ENCODE measurements at places on chromosomes 6 and 20. TPM values are rescaled to one million over a fixed set of nuclear protein-coding genes. Genes with fewer than 3 reads are reported as not detected.

The FAM184A gene
- 0.83 TPM for total RNA-seq

The RIPPLY2 gene
- total RNA-seq: not detected

The COL11A2 gene
- total RNA-seq: 0.05 TPM

The MYCT1 gene
- 0.75 TPM for total RNA-seq

The TRIM31 gene
- total RNA-seq: not detected

The HSPA12B gene
- total RNA-seq: 1.1 TPM

The BMP5 gene
- total RNA-seq: not detected

The TSPO2 gene
- not detected for total RNA-seq

The ZNF133 gene
- 7.9 TPM for total RNA-seq

The OR14J1 gene
- total RNA-seq: not detected

The PM20D2 gene
- total RNA-seq: 1.6 TPM

The TREM1 gene
- 1.7 TPM for total RNA-seq

The ERVFRD-1 gene
- not detected for total RNA-seq

The RAET1L gene
- total RNA-seq: not detected

The WFDC12 gene
- total RNA-seq: not detected

The UNC5CL gene
- not detected for total RNA-seq

The MEP1A gene
- total RNA-seq: not detected

The WDR27 gene
- 8.5 TPM for total RNA-seq

The BNIP5 gene
- total RNA-seq: not detected

The KHDC1 gene
- total RNA-seq: 3.5 TPM

The TAP1 gene
- 19.2 TPM for total RNA-seq

The DUSP15 gene
- total RNA-seq: 0.34 TPM

The TMEM74B gene
- total RNA-seq: not detected

The TTBK1 gene
- total RNA-seq: not detected

The PTPN1 gene
- total RNA-seq: 16.9 TPM

The PSORS1C2 gene
- not detected for total RNA-seq

The EEF1A1 gene
- total RNA-seq: 11,816 TPM

The WFDC2 gene
- not detected for total RNA-seq

The OR2H2 gene
- total RNA-seq: not detected

The SLC17A3 gene
- not detected for total RNA-seq

The MICA gene
- 12.6 TPM for total RNA-seq

The GPX5 gene
- not detected for total RNA-seq

The IPCEF1 gene
- total RNA-seq: not detected

The OR12D2 gene
- total RNA-seq: not detected

The DOK5 gene
- 15.8 TPM for total RNA-seq

The IL17A gene
- not detected for total RNA-seq

The CARMIL1 gene
- total RNA-seq: 20.6 TPM

The FOXS1 gene
- not detected for total RNA-seq

The LIME1 gene
- total RNA-seq: 2.9 TPM

The B3GAT2 gene
- not detected for total RNA-seq

The ID4 gene
- 7.7 TPM for total RNA-seq

The CD24 gene
- total RNA-seq: 0.12 TPM

The TNXB gene
- total RNA-seq: 35.8 TPM

The OPRL1 gene
- total RNA-seq: 0.34 TPM

The RIOK1 gene
- 12.9 TPM for total RNA-seq

The CCR6 gene
- not detected for total RNA-seq

The TMEM14C gene
- 182 TPM for total RNA-seq

The GATA5 gene
- not detected for total RNA-seq

The WFDC13 gene
- total RNA-seq: not detected

The GSTA3 gene
- not detected for total RNA-seq

The RIPK1 gene
- 19.0 TPM for total RNA-seq

The ULBP1 gene
- 0.06 TPM for total RNA-seq

Data from cardiac ventricle fibroblast (primary cell).